ENCODE measurements at places on chromosomes 1 and 21.

GRCh38 chr1:54906586-54906985 is 19.6 kb upstream of the DHCR24 start:
- no peak for DNase-seq

DNA sequence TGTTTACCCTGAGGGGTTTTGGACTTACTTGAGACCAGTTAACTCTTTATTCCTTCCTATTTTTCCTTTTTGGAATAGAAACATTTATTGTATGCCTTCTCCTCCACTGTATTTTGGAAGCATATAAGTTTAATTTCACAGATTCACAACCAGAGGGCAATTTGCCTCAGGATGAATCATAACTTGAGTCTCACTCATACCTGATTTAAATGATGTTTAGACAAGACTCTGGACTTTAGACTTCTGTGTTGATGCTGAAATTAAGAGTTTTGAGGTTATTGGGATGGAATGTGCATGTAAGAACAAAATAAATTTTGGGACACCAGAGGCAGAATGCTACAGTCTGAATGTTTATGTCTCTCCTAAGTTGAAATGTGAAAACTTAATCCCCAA is 7.1 kb upstream of the ADAM30 start:
- DNase-seq = no peak

GRCh38 chr21:40235528-40235927 is 368.3 kb downstream of the PCP4 start:
- no peak for DNase-seq

DNA sequence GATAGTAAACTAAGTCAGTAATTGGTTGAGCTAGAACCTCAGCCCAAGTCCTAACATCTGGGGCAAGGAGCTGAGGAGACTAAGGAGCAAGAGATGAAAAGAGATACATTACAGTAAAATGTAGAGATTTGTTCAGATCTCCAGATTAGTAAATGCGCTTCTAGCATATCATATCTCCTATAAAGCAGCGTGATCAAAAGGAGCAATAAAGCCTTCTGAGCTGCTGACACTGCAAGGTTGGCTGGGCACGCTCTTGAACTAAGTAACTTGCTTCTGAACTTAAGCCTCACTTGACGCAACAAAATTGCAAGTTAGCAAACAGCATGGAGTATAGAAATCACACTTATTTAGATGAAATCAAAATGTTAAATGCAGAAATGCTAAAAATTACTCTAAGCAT is 80.9 kb downstream of the LRRC53 start:
- no peak for DNase-seq

DNA sequence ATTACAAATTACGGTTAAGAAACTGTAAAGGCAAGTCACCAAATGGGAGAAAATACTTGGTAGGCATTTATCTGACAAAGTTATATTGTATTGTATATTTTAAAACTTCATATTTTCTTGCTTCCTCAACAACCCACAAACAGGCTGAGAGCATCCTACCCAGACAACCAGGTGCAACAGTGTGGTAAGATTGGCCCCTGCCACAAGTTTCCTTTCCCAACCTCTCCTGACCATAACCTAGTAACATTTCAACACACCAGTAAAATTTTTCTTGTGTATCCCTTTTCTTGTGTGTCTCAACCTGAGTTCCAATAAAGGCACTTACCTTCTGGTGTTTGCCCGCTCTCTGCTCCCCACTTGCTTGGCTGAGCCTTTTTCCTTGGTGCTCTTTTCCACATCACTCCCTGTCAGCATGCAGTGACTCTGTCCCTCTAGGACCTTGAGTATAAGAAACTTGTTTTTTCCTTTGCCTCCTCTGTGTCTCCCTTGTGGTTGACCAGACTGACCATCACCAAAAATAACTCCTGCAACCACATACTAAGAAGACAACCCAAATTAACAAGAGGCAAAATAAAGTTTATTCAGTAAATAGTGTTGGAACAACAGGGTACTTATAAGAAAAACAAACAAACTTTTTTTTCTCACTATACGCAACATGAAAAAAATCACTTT is 40.9 kb downstream of the FCRL3 start:
- no peak for DNase-seq

GRCh38 chr1:180630408-180631193 is 1.2 kb upstream of the XPR1 start:
- no peak for DNase-seq

GRCh38 chr21:46064870-46065214 is 33.1 kb upstream of the COL6A2 start:
- DNase-seq = no peak

DNA sequence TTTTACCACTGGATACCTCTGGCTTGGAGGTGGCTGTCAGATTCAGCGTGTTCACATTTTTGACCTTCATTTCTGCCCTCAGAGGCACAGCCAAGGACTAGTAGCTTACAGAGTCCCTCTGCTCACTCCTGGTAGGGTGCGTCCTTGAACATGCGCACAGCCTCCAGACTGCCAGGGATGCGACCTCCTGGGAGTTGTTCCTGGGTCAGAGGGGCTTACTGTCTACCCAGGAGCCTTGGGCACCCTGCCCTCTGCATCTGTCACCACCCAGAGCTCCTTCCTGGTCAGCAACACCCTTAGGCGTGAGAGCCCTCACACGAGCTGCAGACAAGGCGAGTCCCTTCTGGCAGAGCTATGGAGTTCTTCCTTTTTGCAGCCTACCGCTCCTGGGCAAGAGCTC is 1.7 kb downstream of the SLX9 start:
- no peak for DNase-seq

DNA sequence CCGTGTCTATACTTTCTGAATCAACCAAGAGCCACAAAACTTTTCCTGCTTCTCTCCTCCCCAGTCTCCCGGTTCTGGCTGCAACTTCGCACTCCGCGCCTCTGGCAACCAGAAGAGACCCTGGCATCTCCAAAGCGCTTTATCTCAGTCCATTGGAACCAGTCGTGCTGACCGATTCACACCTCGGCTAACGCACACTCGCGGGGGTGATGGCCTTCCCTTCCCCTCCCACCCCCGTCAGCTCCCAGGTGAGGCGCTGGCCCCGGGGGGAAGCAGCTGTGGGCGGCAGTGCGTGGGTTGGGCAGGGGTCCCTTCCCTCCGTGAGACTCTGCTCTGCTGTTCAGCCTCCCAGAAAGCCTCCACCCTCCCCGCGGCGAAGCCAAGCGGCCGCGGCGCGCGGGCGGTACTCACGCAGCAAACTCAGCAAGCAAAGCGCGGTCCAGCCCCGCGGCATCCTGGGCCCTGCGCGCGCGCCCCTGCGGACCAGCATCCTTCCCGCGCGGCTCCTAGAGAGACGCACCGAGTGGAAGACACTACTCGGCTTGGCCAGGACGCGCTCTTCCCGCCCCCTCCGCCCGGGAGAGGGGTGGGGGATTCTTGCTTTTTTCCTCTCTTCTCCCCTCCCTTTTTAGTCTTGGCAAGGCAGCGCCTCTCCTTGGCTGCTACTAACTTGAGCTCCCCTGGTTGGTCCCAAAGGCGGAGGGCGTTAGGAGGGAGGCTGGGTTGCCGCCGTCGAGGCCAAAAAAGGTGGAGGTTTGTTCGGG is at the start of gene CD34:
CD34 (minus strand) TSS at position 535 of the 764 bp plus-strand sequence; CDS start at position 490, 45 bp downstream.
- DNase-seq = peak; percentile 74

DNA sequence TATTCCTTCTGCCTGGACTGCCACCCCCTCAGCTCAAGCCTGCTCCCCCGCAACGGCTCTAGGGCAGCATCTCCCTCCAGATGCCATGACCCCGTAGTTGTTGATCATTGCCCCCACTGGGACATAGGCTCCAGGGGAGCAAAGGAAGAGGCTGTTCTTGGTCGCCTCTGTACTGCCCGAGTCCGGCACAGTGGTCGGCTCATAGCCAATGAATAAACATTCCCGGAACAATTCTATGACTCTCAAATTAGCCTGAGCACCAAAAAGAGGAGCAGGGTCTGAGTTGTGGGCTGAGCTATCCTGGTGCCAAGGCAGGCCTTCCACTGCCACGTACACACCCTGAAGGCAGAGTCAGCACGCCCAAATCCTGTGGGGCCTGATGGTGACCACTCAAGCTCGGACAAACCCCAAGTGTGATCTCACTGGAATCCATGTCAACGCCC is 33.1 kb downstream of the CAPZB start:
- DNase-seq = no peak

DNA sequence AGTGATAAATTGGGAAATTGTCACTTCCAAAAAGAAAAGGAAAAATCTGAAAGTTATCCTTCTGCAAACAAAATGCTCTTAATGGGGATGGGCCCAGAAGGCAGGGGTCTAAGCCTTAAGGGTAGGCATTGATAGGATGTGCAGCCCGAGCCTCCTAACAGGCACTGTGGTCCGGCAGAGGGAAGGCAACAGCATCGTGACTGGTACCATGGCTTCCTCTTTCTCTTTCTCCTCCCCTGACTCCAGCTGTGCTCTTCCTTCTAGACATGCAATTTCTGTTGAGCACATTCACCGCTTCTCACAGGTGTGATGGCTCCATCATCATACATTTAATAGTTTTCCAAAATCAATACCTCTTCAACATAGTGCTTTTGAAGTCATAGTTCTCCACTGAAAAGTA is 91.5 kb downstream of the SELENOF start:
- no peak for DNase-seq

DNA sequence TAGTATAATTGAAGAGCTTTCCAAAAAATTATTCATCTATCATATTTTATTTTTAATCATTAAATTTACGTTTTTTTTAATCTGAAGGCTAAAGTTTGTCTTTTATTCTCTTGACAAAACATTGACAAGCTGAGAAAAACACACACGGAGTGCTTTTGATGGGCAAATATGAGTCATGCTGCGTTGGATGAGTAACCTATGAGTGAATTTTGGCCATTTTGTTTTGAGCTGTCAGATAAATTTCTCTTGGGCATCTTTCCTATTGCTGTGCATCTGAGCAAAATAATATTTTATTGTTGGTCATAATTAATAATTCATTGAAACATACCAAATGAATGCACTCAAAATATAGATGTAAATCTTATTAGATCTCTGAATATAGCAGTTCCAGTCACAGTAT is 1144.1 kb upstream of the ADGRL2 start:
- DNase-seq = no peak

GRCh38 chr1:78722947-78723346 is 73.3 kb downstream of the IFI44 start:
- DNase-seq = no peak

- DNase-seq = no peak
Measured at GRCh38 chr1:41582351-41582750, 97.9 kb upstream of the EDN2 start.

GRCh38 chr1:217388522-217389065 is 242.3 kb downstream of the GPATCH2 start:
- no peak for DNase-seq

DNA sequence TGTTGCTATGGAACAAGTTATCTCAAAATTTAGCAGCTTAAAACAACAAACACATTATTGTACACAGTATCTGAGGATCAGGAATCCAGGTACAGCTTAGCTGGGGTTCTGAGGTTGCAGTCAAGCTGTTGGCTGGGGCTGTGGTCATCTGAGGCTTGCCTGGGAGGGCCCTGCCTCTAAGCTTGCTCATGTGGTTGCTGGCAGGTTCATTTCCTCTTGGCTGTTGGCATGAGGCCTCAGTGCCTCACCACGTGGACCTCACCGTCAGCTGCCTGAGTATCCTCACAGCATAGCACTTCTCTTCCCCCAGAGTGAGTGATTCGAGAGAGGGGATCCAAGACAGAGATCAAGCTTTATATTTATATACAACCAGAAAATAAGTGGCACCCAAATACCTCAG is 18.6 kb downstream of the NTPCR start:
- DNase-seq = peak; percentile 85

GRCh38 chr1:107637101-107637500 is 327.9 kb downstream of the VAV3 start:
- DNase-seq = no peak

- DNase-seq = no peak
Measured at GRCh38 chr21:38802050-38803026, 3.4 kb upstream of the ETS2 start.

DNA sequence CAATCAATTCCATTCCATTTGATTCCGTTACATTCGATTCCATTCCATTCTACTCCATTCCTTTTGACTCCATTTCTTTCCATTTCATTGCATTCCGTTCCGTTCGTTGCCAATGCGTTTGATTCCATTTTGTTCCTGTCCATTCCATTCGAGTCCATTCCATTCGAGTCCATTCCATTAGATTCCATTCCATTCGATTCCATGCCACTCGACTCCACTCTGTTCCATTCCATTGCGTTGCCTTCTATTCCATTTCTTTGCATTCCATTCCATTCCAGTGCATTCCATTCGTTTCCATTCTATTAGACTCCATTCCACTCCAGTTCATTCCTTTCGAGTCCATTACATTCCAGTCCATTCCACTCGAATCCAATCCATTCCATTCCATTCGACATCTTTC is 2587.5 kb upstream of the TPTE start:
- no peak for DNase-seq

- no peak for DNase-seq
Measured at GRCh38 chr1:209590405-209590804, 6.9 kb downstream of the CAMK1G start.

DNA sequence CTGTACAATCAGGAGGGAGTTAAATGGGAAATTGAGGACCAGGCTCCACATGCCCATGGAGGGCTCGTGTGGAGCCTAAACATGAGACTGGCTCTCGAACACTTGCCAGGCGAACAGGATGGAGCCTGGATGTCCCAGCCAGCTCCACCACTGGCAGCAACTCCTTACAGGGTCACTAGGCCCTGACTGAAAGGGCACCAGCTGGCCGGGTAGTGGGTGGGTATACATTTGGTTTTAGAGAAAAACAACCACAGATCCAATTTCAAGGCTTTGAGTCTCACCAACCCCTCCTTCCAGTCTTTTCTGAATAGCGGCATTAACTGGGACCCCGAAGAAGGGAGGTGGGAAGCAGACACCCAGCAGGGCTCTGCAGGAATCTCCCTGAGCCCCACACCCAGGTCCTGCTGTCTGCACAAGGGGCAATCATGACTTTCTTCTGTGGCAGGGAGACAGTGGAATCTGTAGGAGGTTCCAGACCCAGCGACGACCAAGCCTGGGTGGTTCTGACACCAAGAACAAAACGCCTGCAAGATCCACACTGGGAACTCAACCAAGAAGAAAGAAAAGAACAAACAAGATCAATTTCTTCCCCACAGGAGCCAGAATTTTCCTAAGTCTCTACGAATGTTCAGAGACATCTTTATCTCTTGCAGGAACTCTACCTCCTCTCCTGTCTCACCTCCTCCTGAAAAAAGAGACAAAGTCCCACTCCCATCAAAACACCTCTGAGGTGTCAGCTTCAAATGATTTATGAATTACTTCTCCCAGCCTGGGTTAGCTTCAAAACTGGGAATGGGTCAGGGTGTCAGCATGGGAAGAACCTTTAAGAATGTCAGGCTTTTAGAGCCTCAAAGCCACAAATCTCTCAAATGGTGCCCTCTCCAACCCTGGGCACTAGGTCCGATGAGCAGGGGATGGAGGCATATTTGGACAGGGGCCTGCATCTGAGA is 26.5 kb upstream of the SRP9 start:
- no peak for DNase-seq

All from WERI-Rb-1 (cell line).